ENCODE measurements at places on chromosomes 1 and 21.

GRCh38 chr1:223143537-223144248, 645 bp upstream of the TLR5 start:
- DNase-seq, result peak; percentile 41

- DNase-seq, result no peak
Observed at GRCh38 chr1:110292031-110292741, 47.0 kb upstream of the RBM15 start.

GRCh38 chr1:106925750-106926149, 130.7 kb upstream of the PRMT6 start:
- DNase-seq, result no peak

DNA sequence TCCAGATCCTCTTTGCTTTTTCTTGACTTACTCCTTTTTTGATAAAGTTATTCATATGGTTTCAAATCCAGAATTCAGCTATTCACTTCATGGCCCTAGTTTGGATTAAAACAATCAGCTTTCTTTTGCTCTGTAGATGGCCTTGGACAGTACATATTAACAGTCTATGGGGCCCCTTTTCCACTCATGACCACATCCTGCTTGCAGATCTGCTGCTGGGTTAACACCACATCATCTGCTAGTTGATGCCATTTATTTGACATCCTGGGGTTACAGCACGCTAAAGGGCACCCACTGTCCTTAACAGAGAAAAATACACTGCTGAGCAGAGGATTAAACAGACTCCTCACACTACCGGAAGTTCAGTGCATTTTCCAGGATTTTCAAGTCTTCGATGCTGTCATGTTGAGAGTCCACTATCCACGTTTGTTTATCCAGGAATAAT, 941 bp upstream of the IFI16 start:
- peak; percentile 68 for DNase-seq

GRCh38 chr1:17768651-17769241, 13.6 kb downstream of the ACTL8 start:
- DNase-seq, result no peak

DNA sequence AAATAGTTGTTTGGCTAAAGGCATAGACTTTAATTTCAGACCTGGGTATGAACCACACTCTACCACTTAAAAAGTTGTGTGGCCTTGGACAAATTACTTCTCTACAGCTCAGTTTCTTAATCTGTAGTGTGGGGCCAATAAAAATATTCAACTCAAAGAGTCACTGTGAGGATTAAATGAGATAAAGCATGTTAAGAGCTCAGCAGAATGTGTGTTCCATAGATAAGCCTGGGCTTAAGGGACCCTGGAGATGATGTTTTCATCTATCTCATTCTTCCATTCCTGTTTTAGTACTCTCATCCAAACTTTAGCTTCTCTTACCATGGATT, 17.7 kb downstream of the S100A10 start:
- DNase-seq, result no peak

DNA sequence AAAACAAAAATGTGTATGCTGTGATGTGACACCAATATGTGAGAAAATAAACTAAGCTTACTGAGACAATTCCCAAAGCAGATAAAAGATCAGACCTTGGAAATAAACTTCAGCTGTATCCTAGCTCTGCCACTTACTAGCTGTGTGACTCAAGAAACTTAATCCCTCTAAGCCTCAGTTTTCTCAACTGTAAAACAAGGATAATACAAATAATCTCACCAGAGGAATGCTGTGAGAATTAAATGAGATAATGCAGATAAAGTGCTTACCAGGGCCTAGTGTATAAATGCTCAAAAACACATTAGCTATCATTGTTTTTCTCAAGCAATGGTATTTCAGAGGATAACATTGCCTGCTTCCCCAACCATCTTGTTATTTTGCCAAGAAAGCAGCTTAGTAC, 2.1 kb downstream of the HEATR1 start:
- no peak for DNase-seq

DNA sequence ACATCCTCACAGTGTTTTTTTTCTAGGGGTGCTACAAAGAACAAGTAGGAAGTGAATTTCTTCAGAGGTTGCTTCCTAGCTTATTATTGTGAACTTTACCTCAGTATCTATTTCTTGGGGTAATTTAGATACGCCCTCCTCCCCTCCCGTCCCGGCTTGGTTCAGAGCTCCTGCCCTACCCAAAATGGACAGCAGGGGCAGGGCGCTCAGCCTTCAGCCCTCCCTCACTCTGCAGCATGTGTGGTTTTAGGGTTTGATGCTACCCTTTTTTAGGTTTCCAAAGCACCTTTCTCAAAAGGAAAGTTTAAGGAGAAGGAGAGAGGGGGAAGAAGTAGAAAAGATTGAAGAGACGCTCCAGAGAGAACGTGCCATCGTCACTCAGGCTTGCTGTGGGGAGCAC, 16.9 kb upstream of the POGK start:
- no peak for DNase-seq

DNA sequence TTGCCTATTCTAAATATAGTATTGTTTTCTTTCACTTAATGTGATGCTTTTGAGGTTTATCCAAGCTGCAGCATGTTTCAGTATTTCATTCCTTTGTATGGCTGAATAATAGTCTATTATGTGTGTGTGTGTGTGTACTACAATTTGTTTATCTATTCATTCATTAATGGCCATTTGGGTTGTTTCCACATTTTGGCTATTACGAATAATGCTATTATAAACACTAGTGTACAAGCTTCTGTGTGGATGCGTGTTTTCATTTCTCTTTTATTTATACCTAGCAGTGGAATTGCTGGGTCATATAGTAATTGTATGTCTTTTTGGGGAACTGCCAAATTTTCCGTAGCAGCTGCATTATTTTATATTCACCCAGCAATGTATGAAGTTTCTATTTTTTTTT, 15.0 kb upstream of the THEM5 start:
- no peak for DNase-seq

DNA sequence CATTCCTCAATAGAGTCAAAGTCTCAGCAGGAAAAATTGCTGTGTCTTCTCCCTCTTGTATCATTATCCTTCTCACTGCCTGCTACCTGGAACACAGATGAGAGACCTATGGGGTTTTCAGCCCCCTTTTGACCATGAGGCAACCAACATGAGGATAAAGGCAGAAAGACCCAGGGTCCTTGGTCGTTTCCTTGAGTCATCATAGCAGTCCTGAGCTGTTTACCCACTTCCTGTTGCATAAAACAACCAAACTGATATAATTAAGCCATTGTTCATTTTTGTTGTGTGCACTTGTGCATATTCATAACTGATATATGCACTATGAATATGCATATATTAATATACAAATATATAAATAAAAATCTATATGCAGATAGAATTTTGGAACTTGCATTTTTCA, 188.3 kb upstream of the MAP1LC3C start:
- no peak for DNase-seq

DNA sequence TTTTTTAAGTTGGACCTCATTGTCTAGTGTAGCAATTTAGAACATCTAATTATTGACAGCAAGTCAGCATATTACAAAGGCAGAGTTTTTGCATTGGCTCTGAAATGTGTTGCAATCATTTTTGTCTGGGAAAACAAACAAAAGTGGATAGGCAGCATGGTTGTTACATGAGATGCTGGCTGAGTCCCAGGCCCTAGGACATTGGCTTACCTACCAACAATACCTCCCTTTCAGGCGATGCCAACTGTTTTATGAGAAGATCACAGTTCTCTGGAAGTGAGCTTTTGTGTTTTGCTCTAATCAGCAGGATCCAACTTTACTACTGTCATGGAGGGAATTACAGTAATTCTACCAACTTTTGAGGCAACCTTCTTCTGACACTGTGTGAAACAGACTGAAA, 71.5 kb upstream of the CXADR start:
- no peak for DNase-seq

DNA sequence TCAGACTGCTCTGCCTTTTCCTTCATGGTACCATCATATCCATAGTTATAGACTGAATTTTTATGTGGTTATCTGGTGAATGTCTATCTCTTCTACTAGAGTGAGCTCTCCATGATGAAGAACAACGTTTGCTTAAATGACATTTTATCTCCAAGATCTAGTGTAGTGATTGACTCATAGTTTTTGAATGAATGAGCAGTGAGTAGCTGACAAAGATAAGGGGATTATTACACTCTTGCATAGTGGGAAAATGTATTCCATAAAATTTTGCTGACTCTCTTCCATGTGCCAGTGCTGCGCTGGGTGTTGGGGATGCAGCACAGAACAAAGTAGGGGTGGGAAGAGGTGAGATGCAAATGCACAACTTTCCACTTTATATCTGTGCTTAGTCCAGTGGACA, 147.7 kb downstream of the TGFB2 start:
- DNase-seq, result no peak

GRCh38 chr1:226653311-226653921, 85.7 kb downstream of the ITPKB start:
- peak; percentile 70 for DNase-seq

GRCh38 chr1:77571642-77572041, 110.8 kb downstream of the ZZZ3 start:
- no peak for DNase-seq

GRCh38 chr1:24744911-24745710, at the start of gene CLIC4:
TSS of gene CLIC4 (plus strand) at chr1:24745447. CDS start at chr1:24745554, 107 bp downstream.
- DNase-seq, result peak; percentile 100

- no peak for DNase-seq
Observed at GRCh38 chr1:156050376-156050775, 3.2 kb downstream of the UBQLN4 start.

- peak; percentile 63 for DNase-seq
Observed at GRCh38 chr1:184843732-184844495, 89.3 kb upstream of the EDEM3 start.

GRCh38 chr1:207115269-207115668, 11.2 kb downstream of the C4BPA start:
- DNase-seq, result no peak

GRCh38 chr1:47780469-47780995, 216.7 kb downstream of the TRABD2B start:
- DNase-seq, result no peak

DNA sequence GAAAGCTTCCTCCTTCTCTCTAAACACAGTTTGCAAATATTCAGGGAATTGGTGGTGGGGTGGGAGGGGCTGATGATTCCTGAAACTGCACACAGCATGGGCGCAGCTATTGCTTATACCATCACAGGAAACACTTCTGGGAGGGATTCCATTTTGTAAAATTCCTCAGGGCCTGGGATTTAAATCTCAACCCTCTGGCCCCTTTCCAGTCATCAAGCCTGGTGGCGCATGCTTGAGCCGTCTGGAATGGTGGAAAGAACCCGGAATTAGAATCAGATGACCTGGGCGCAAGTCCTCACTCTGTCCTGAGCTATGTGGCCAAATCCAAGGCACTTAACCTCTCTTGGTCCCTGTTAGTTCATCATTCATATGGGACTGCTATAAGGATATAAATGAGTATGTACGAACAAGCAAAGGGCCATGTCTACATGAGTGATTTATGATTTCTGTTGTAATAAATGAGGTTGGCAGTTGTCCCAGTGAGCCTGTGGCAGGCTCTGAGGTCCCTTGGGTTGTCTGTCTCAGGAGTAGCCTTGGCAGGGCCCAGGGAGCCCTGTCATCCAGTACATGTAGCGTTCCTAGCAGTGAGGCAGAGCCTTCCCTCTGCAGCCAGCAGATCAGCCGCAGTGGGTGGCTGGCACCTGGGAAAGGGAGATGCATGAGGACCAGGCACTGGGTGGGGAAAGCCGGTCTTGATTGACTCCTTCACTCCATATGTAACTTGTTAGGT, 72.0 kb downstream of the MAN1C1 start:
- no peak for DNase-seq

DNA sequence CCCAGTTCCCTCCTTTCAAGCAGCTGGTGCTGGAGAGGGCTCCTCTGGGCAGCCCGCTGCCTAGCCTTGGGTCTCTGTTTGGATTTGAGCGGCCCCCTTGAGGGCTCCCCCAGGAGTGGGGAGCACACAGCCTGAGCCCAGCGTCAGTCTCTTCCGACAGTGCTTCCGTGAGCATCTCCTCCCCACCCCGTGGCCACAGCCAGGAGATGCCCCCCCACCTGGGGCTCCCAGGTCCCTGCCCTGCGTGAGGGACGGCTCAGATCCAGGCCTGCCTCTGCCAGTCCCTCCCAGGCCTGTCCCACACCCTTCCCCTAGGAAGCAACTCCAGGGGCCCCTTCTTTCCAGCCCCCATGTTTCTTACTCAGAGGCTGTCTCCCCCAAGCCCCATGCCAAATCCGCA, 3.5 kb downstream of the SAMD11 start:
- DNase-seq, result no peak

DNA sequence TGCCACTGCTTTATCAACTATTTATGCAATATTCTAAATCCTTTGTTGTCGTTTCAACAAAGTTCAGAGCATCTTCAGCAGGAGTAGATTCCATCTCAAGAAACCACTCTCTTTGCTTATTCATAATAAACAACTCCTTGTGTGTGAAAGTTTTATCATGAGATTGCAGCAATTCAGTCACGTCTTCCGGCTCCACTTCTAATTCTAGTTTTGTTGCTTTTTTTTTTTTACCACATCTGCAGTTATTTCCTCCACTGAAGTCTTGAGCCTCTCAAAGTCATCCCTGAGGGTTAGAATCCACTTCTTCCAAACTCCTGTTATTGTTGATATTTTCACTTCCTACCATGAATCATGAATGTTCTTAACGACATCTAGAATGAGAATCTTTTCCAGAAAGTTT, 14.8 kb upstream of the ETS2 start:
- no peak for DNase-seq

- DNase-seq, result no peak
Observed at GRCh38 chr1:8013399-8013798, 12.7 kb downstream of the ERRFI1 start.

DNA sequence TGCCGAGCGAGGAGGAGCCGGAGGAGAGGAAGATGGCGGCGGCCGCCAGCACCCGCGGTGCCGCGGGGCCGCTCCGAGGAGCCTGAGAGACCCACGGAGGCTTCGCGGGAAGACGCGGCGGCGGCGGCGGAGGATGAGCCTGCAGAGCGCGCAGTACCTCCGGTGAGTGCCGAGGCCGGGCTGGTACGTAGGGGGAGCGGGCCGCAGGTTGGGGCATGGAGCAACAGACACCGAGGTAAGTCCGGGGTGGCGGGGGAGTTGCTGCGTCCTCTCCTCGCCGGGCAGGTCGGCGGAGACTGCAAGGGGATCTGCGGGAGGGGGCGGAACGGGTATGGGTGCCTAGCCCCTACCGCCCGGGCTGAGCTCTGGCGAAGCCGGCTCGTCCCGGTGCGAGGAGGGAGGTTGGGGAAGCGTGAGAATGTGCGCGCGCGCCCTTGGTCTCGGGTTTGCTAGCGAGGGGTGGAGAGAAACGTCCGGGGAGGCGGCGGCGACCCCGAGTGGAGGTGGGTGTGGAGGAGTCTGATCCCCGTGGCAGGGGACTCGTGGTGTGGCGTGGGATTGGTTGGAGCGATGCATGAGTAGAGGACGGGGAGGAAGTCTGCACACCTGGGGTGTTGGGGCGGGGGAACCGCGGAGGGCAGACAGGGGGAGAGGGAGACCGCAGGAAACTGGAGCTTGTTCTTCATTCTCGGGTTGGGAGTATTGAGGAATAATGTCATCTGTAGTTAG, at the start of gene SMG7:
TSS of gene SMG7 (plus strand) at position 12 of the 729 bp plus-strand sequence. CDS start at position 134, 122 bp downstream.
- no peak for DNase-seq

DNA sequence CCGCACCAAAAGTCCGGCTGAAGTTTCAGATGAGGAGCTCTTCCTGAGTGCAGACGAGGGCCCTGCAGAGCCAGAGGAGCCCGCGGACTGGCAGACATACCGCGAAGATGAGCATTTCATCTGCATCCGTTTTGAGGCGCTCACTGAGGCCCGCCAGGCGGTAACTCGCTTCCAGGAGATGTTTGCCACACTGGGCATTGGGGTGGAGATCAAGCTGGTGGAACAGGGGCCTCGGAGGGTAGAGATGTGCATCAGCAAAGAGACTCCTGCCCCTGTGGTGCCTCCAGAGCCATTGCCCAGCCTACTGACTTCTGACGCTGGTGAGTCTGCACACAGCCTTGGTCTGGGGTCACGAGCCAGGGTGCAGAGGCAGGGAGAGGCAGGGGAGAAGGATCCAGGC, 84.7 kb downstream of the TRIM11 start:
- DNase-seq, result no peak

- DNase-seq, result no peak
Observed at GRCh38 chr21:33858667-33859372, 56.8 kb downstream of the ATP5PO start.
